ENCODE measurements at places on chromosomes 13 and 19. TPM values are rescaled to one million over a fixed set of nuclear protein-coding genes. Genes with fewer than 3 reads are reported as not detected.

GRCh38 chr19:926589-927350 lies 935 bp downstream of the ARID3A start:
- H3K36me3 ChIP-seq = peaks cover 54% of the 10 kb centered on the region
- peak overlapping the region; percentile 99 for H3K4me3 ChIP-seq
- H3K27me3 ChIP-seq = no peaks in the 10 kb centered on the region
- peak overlapping the region; percentile 85 for H3K27ac ChIP-seq
- peak; percentile 27 for DNase-seq

DNA sequence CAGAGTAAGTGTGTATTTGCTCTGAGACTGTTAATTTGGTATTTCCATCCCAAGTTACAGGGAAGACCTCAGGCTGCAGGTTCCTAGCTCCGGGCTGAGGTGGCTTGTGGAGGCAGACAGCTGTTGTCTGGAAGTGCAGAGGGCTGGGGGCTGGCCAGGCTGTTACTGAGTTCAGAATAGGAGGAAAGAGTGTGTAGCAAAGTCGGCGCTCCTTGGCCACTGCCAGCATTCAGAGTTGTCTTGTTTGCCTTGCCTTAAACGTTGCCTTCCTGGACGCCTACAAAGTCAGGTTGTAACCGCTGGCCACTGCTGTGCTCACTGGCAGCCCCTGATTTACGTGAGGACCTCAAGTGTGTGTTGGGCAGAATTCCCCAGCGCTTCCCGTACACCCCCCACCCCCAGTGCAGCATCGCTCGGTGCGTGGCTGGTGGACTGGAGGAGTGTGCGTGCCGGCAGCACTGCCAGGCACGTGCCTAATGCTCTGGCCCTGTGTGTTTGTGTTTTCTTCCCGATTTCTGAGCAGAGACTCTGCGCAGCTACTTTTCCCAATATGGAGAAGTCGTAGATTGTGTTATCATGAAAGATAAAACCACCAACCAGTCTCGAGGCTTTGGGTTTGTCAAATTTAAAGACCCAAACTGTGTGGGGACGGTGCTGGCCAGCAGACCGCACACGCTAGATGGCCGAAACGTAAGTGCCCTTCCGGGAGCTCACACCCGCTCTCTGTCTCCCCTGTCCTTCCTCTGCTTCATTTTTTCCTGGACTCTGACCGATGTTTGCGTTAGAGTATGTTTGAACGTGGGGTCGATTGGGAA lies 10.5 kb downstream of the DAZAP1 start:
- no peak overlapping the region for H3K27ac ChIP-seq
- H3K36me3 ChIP-seq = peaks cover 15% of the 10 kb centered on the region
- H3K4me3 ChIP-seq = no peak overlapping the region
- no peaks in the 10 kb centered on the region for H3K27me3 ChIP-seq
- no peak for DNase-seq

GRCh38 chr19:43371909-43372308 lies 18.4 kb downstream of the CD177 start:
- H3K36me3 ChIP-seq = no peaks in the 10 kb centered on the region
- no peaks in the 10 kb centered on the region for H3K27me3 ChIP-seq
- no peak overlapping the region for H3K4me3 ChIP-seq
- DNase-seq = no peak

GRCh38 chr13:44756276-44756810 lies 180.2 kb upstream of the TSC22D1 start:
- peaks cover 73% of the 10 kb centered on the region for H3K4me1 ChIP-seq
- peak; percentile 85 for DNase-seq
- no peak overlapping the region for H3K4me3 ChIP-seq
- H3K27ac ChIP-seq = peak overlapping the region; percentile 8

- peaks cover 12% of the 10 kb centered on the region for H3K36me3 ChIP-seq
- H3K27me3 ChIP-seq = no peaks in the 10 kb centered on the region
- H3K4me1 ChIP-seq = no peaks in the 10 kb centered on the region
- H3K27ac ChIP-seq = peak overlapping the region; percentile 84
- peak; percentile 45 for DNase-seq
Observed at GRCh38 chr13:24161010-24161775, 673 bp downstream of the SPATA13 start.

GRCh38 chr13:103145442-103145841 lies 79.2 kb upstream of the SLC10A2 start:
- H3K36me3 ChIP-seq = no peaks in the 10 kb centered on the region
- H3K27ac ChIP-seq = no peak overlapping the region
- H3K4me1 ChIP-seq = peaks cover 29% of the 10 kb centered on the region
- H3K27me3 ChIP-seq = no peaks in the 10 kb centered on the region
- H3K4me3 ChIP-seq = no peak overlapping the region

Gene UPK1A
- not detected for polyA plus RNA-seq

Gene KLK1
- 48.9 TPM for polyA plus RNA-seq

Gene OR10H1
- polyA plus RNA-seq = not detected

All from small intestine (tissue), 16 donors.